Activated CD4-positive, alpha-beta T cell treated with anti-CD3 and anti-CD28 coated beads, Interleukin-2, amount 10 ng/mL, durations not matched to agents 24 days and 14 days (primary cell): ENCODE measurements at places on chromosomes 16 and 17.

GRCh38 chr16:67346341-67346740 is 19.7 kb downstream of the LRRC36 start:
- DNase-seq, result no peak

GRCh38 chr16:75241412-75241811 is 10.0 kb downstream of the BCAR1 start:
- DNase-seq, result no peak

DNA sequence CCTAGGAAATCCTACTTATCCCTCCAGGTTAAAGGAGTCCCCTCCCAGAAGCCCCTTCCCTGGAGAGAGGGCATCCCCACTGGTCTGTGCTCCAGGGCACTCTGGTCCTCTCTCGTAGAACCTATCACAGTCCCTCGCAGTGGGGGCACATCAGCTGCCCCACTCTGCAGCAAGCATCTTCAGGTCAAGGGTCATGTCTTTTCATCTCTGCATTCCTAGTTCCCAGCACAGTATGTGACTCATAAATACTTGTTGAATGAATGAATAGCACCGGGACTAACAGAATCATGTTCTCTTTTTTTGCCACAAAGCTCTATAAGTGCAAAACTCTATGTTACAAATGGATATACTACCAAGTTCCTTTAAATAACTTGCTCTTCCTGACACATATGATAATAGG is 36.0 kb downstream of the RNF157 start:
- no peak for DNase-seq

DNA sequence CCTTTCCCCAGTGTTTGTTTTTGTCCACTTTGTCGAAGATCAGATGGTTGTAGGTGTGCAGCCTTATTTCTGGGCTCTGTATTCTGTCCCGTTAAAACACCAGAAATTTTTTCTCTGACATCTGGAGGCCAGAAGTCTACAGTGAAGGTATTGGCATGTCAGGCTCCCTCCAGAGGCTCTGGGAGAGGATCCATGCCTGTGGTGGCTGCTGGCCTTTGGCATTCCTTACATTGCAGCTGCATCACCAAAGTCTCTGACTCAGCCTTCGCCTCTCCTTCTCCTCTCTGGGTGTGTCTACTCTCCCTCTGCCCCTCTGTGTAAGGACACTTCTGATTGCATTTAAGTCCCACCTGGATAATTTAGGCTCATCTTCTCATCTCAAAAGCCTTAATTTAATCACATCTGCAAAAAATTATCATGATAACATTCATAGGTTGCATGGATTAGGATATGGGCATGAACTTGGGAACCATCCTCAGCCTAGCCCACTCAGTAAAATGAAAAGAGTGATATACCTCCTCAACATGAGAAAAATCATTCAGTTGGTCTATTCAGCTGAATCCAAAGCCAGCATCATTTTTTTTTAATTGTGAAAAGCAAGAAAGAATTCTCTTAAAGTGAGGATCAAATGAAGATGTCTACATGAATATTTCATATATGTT is 78.0 kb downstream of the MAP2K6 start:
- no peak for DNase-seq

- DNase-seq, result no peak
Measured at GRCh38 chr16:4897328-4897727, 39.6 kb downstream of the PPL start.

DNA sequence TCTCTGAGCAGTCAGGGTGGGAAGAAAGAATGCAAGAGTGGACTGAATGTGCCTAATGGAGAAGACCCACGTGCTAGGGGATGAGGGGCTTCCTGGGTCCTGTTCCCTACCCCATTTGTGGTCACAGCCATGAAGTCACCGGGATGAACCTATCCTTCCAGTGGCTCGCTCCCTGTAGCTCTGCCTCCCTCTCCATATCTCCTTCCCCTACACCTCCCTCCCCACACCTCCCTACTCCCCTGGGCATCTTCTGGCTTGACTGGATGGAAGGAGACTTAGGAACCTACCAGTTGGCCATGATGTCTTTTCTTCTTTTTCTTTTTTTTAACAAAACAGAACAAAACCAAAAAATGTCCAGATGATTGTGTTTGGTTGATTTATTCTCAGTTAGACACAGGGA is 14.1 kb downstream of the IGFBP4 start:
- DNase-seq, result no peak
